ENCODE measurements at places on chromosomes 12 and 14.
A peak's percentile ranks its signal among the peaks of the same experiment; 100 is the strongest.

DNA sequence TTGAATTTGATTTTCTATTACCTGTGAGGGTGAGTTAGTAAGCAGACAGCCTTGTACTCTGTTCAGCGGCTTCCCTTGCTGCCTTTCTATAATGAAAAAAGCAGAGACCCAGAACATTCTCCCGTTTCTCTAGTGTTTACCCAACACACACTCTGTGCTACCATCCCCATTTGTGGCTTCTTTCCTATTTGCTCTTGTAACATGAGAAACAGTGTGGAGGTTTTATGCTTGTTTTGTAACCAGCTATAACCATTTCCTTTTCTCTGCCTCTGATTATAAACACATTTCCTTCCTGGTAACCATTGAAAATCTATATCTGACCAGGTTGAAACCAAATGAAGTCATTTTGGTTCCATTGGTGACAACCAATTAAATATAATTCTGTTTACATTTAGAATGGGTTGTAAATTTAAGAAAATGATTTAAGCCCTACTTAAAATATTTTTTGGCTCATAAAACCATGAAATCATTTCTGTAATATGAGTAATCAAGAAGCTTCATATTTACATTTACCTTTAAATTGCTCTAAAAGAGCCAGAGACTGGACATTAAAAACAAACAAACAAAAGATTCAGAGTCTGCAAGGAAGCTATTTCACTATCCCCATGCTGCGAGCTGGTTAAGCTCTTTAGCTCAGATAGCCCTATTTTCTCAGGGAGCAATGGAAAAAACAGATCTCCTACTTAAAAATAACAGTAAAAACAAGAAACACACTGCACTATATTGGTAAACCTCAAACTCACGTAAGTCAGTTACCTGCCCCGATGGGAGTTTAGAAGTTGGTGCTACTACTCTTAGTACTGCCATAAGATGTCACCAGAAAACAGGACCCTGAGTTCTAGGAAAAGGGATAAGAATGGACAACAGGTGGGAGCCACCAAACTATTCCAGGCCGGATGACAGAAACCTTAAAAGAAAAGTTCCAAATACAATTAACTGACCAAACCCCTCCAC, 206.5 kb upstream of the EEA1 start:
- no peaks in the 10 kb centered on the region for H3K27me3 ChIP-seq
- DNase-seq: no peak
- H3K36me3 ChIP-seq: no peaks in the 10 kb centered on the region
- H3K4me3 ChIP-seq: no peak overlapping the region

DNA sequence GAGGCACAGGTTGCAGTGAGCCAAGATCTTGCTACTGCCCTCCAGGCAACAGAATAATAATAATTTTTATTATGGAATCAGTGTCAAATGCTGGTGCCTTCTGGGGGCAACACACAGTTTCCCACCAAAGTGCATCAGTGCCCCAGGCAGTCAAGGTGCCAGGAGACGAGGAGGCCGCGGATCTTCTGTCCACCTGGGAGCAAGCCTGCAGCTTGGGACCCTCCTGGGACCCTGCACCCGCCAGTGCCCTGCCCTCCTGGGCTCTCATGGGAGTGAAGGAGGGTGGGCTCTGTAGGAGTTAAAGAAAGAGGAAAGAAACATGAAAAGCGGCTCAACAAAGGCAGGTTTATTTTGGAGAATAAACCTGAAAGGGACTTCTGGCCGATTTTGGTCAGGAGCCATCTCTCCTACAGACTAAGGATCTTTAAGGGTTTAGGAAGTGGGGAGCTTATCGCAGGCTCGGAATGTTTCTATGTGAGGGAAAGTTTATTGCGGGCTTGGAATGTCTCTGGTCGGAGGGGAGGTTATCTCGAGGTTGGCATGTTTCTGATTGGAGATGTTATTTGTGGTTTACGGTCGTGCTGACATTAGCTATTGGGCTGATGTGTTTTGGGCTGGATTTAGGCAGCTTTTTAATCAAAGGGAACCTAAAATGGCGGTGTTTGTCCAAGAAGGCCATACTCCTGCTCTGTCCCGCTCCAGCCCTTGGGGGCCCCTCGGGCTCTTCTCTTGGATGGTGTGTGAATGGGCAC, 1.1 kb upstream of the ASPG start:
- no peaks in the 10 kb centered on the region for H3K4me1 ChIP-seq
- no peak overlapping the region for H3K4me3 ChIP-seq
- DNase-seq: no peak
- no peak overlapping the region for H3K27ac ChIP-seq
- H3K36me3 ChIP-seq: no peaks in the 10 kb centered on the region

- H3K4me3 ChIP-seq: no peak overlapping the region
- H3K4me1 ChIP-seq: peaks cover 3% of the 10 kb centered on the region
- H3K36me3 ChIP-seq: peaks cover 3% of the 10 kb centered on the region
- no peak for DNase-seq
- no peaks in the 10 kb centered on the region for H3K27me3 ChIP-seq
Measured at GRCh38 chr14:22573804-22574203, 15.2 kb downstream of the DAD1 start.

GRCh38 chr14:58128416-58128815, 23.6 kb downstream of the ARMH4 start:
- no peaks in the 10 kb centered on the region for H3K4me1 ChIP-seq
- no peaks in the 10 kb centered on the region for H3K36me3 ChIP-seq
- no peaks in the 10 kb centered on the region for H3K27me3 ChIP-seq

DNA sequence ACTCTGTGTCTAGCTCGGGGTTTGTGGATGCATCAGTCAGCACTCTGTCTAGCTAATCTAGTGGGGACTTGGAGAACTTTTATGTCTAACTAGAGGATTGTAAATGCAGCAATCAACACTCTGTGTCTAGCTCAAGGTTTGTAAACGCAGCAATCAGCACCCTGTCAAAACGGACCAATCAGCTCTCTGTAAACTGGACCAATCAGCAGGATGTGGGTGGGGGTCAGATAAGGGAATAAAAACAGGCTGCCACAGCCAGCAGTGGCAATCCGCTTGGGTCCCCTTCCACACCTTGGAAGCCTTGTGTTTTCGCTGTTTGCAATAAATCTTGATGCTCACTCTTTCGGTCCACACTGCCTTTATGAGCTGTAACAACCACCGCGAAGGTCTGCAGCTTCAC, 920.7 kb upstream of the FOXG1 start:
- no peaks in the 10 kb centered on the region for H3K36me3 ChIP-seq
- no peaks in the 10 kb centered on the region for H3K4me1 ChIP-seq
- no peak overlapping the region for H3K4me3 ChIP-seq

GRCh38 chr14:71890541-71890940, 41.7 kb upstream of the RGS6 start:
- no peak for DNase-seq
- H3K27ac ChIP-seq: no peak overlapping the region
- H3K4me1 ChIP-seq: no peaks in the 10 kb centered on the region
- no peaks in the 10 kb centered on the region for H3K27me3 ChIP-seq
- no peaks in the 10 kb centered on the region for H3K36me3 ChIP-seq

DNA sequence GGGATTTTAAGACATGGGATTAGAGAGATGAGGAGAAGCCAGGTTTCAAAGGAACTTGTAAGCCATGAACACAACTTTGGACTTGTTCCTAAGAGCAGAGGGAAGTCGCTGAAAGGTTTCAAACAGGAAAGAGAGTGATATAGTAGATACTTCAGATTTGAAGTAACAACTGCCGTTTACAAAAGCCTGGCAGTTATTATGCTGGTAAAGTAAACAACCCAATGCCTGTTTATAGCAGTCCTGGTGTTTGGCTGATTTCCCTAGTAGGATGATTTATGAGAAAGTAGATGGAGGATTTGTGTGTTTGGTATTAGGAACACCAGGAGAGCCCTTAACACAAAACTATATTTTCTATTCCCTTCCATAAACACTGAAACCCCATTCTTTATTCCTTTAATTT, 285.7 kb downstream of the RMST start:
- H3K36me3 ChIP-seq: no peaks in the 10 kb centered on the region
- no peak for DNase-seq
- H3K27me3 ChIP-seq: no peaks in the 10 kb centered on the region
- H3K27ac ChIP-seq: peak overlapping the region; percentile 2

DNA sequence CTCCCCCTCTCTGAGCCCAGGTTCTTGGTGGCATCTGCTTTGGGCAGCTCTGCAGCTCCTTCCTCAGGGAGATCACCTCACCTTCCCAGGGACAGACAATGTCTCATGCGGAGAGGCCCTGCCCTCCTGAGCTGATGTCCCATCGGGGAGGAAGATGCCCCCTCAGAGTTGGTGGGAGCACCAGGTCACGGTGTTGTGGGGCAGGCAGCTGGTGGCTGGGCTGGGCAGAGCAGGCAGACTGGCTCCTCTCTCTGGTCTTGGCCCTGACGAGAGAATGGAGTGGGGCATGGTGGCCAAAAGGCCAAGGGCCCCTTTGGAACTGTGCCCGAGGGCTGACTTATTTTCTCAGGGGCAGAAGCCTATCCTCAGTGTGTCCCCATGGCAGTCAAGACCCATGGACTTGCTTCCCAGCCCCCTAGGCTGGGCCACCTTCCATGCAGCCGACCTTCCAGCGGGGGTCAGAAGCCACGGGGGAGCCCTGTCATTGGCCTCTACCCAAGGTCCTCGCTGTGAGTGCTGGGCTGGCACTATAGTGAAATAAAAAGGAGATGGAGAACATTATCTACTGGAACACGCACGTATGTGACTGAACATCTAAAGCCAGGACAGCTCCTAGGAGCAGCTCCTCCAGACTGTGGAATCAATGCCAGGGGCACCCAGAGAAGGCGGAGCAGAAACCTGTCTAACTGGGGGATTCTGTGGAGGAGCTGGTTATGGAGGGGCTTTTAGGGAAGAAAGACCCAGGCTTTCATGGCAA, 21.9 kb downstream of the PPP2R5C start:
- no peak overlapping the region for H3K27ac ChIP-seq
- peaks cover 11% of the 10 kb centered on the region for H3K4me1 ChIP-seq
- no peak overlapping the region for H3K4me3 ChIP-seq
- H3K27me3 ChIP-seq: no peaks in the 10 kb centered on the region
- no peaks in the 10 kb centered on the region for H3K36me3 ChIP-seq

GRCh38 chr12:86193931-86194330, 62.3 kb downstream of the MGAT4C start:
- H3K27me3 ChIP-seq: no peaks in the 10 kb centered on the region
- H3K4me3 ChIP-seq: no peak overlapping the region
- DNase-seq: no peak
- no peaks in the 10 kb centered on the region for H3K36me3 ChIP-seq

DNA sequence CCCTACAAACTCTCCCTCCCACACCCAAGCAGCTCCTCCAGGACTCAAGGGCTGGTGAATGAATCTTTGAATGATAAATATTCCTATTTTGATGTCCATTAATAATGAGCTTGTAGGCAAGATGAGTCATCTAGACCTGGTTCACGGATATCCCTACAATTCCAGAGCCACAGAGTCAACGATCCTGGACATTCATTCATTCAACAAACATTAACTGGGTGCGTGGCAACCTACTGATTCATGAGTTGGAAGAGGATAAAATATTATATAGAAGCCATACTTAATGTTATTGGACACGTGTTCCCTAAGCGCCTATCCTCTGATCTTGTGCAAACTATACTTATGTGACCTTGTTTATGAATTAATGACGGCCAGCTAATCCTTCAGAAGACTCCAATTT, 420 bp upstream of the OTUB2 start:
- no peaks in the 10 kb centered on the region for H3K27me3 ChIP-seq
- H3K4me3 ChIP-seq: no peak overlapping the region
- H3K4me1 ChIP-seq: peaks cover 18% of the 10 kb centered on the region

DNA sequence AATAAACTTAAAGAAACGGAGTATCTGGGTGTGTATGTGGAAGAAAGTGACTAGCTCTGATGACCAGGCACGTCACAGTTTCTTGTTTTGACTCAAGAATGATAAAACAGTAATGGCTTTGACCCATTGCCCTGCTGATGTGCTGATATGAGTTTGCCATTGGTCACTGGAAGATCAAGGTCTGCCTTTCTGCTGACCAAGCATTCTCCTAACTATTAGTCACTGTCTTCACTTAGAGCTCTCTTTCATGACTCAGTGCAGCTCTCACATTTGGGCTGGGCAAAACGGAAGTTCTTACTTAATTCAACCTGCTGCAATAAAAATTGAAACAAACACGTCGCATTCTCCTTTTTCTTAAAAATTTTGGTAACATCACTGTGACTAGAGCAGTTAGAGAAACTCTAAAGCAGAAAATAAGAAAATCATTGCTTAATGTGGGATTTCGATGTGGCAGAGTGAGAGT, 366.7 kb downstream of the BTG1 start:
- DNase-seq: no peak
- H3K4me1 ChIP-seq: no peaks in the 10 kb centered on the region
- H3K27ac ChIP-seq: peak overlapping the region; percentile 57
- no peaks in the 10 kb centered on the region for H3K36me3 ChIP-seq

GRCh38 chr12:127781336-127781735, 485.6 kb upstream of the TMEM132C start:
- H3K4me3 ChIP-seq: no peak overlapping the region
- no peak overlapping the region for H3K27ac ChIP-seq
- DNase-seq: no peak
- H3K27me3 ChIP-seq: no peaks in the 10 kb centered on the region
- H3K4me1 ChIP-seq: no peaks in the 10 kb centered on the region

- DNase-seq: no peak
- no peaks in the 10 kb centered on the region for H3K36me3 ChIP-seq
- no peak overlapping the region for H3K27ac ChIP-seq
- H3K27me3 ChIP-seq: no peaks in the 10 kb centered on the region
- no peaks in the 10 kb centered on the region for H3K4me1 ChIP-seq
- H3K4me3 ChIP-seq: no peak overlapping the region
Measured at GRCh38 chr12:47938093-47938492, 25.3 kb upstream of the TMEM106C start.

DNA sequence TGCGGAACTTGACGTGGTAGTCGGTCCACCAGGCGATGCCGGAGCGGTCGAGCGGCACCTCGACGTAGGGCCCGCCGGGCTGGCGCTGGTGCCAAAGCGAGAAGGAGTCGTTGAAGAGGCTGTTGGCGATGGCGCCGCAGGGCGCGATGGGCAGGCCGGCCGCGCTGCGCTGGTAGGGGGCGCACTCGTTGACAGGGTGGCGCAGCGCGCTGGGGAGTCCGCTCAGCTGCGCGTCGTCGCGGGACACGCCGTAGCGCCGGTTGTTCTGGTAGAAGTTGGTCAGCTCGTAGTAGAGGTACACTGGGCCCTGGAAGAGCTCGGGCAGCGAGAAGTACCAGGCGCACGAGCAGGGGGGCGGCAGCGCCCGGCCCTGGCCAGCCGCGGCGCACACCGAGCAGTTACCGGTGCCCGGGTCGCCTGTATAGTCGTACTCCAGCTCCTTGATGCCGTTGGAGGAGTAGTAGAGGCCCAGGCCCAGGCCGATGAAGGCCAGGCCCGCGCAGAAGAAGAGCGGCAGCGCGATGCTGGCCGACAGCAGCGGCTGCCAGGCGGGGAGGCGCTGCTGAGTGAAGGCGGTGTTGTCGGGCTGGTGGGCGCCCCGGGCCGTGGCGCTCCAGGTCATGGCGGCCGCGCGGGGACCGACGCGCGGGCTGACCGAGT, 482 bp downstream of the TMEM30B start:
- H3K27me3 ChIP-seq: no peaks in the 10 kb centered on the region
- H3K36me3 ChIP-seq: no peaks in the 10 kb centered on the region
- no peak for DNase-seq
- H3K4me1 ChIP-seq: peaks cover 6% of the 10 kb centered on the region
- H3K4me3 ChIP-seq: peak overlapping the region; percentile 71

GRCh38 chr12:124024263-124024678, 51.3 kb downstream of the ZNF664 start:
- DNase-seq: no peak
- H3K27me3 ChIP-seq: no peaks in the 10 kb centered on the region
- no peak overlapping the region for H3K27ac ChIP-seq
- no peaks in the 10 kb centered on the region for H3K36me3 ChIP-seq
- H3K4me1 ChIP-seq: no peaks in the 10 kb centered on the region
- no peak overlapping the region for H3K4me3 ChIP-seq
